HL-60 (cell line): ENCODE measurements at places on chromosomes 5 and 9.

DNA sequence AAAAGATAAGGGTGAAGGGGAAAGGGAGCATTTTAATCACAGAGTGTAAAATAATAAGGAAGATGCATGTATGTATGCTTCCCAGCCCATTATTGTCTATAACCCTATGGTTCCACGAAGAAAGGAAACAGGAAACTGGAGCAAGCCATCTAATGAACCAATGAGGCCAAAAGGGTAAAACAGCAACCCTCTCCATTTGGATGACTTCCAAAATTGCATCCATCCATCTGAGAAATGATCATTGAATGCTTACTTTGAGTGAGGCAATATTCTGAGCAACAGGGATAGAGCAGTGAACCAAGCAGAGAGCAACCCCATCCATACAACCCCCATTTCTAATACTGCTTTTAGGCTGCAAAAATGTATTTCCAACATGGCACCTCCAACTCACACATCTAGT is 46.9 kb downstream of the ARL15 start:
- no peak for DNase-seq

DNA sequence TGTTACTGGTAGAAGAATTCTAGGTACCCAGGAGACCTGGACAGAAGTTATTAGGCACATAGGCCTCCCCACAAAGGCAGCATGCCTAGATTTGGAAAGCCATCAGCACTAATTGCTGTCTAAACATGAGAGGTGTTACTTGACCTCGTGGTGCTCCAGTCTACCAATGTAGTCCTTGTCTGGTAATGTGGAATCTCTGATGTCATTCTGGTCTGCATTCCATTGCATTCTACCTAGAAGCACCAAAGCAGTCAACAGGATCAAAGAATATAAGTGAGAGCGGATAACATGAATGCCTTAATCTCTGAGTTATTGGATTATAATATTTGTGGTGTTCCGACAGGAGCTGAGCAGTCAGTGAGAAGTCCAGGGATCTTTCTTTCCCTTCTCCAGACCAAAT is 175.2 kb downstream of the PSAT1 start:
- no peak for DNase-seq

DNA sequence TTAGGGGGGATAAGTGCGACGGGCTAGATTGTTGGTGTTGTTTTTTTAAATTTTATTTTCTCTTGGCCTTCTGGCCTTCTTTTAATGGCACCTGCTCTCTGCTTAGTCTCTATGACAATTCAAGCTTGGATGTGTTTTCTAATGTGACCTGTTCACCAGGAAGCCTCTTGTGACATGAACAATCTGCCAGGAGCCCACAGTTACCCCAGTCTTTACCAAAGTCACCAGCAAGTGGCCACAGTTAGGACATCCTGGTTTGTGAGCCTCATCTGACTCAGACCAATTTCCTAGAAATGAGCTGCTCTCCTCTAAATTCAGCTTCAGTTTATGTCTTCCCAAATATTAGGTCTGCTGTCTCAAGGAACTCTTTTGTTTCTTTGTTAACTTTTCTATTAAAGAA is 135.8 kb downstream of the TLE4 start:
- DNase-seq = no peak

DNA sequence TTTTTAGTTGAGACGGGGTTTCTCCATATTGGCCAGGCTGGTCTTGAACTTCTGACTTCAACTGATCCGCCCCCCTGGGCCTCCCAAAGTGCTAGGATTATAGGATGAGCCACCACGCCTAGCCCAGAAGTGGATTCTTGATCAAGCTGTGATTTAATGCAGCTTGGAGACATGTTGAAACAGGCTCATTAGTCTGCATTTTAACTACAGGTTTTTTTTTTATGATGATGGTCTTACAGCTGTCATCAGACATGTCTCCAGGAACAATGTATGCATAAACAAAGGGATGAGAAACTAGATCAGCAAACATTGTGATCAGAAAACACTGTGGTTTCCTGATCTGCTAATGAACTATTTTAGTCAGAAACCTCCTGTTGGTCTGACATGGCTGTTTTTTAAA is 30.0 kb upstream of the PLPP1 start:
- no peak for DNase-seq
